Islet precursor cell (in vitro differentiated cells): ENCODE measurements at places on chromosomes 12 and 14.

DNA sequence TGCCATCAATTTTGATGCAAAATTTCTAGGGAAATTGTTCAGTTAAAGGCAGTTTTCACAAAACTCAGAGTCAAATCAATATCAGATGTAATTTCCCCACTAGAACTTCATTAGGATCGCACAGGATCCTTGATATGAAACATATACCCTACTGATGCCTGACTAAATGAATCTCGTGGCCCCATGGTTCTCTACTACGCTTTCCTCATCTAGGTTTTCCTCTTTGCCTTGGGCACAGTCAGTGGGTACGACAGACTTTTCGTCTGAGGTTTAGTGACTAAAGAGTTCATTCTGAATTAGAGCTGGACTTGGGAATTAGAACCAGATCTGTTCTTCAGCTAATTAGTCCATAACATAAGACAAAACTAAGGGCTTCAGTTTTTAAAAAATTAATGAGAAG is 42.5 kb upstream of the GNPNAT1 start:
- DNase-seq: no peak

GRCh38 chr12:52759218-52759617 is 17.9 kb downstream of the KRT76 start:
- no peak for DNase-seq

GRCh38 chr12:74424778-74425177 is 112.9 kb upstream of the ATXN7L3B start:
- DNase-seq: no peak

DNA sequence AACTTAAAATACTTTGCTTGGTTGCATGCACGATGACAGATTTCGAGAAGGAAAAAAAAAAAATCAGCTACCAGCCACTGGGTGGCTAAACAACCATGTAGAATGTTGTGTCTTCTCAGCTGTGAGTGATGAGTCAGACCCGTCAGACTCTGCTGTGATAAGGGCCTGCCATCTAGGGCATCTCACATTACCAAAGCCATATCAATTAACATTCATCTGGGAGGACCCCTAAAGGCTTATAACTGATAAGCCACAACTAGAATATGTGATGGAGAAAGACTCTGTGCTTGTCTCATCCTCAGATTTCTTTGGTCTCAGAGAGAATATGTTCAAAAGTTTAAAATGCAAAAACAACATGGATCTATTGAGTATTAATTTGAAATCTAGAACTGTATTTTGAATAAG is 111.5 kb downstream of the PAX9 start:
- peak; percentile 81 for DNase-seq

GRCh38 chr14:29425705-29426482 is 501.8 kb downstream of the PRKD1 start:
- no peak for DNase-seq

GRCh38 chr14:99670361-99671234 is 13.5 kb upstream of the CYP46A1 start:
- DNase-seq: no peak

GRCh38 chr14:61992139-61992538 is 229.9 kb downstream of the SNAPC1 start:
- no peak for DNase-seq

GRCh38 chr12:12897302-12897701 is 5.9 kb downstream of the GPRC5A start:
- DNase-seq: no peak
